ENCODE measurements at places on chromosomes 7 and 10. TPM values are rescaled to one million over a fixed set of nuclear protein-coding genes. Genes with fewer than 3 reads are reported as not detected.
A peak's percentile ranks its signal among the peaks of the same experiment; 100 is the strongest.

DNA sequence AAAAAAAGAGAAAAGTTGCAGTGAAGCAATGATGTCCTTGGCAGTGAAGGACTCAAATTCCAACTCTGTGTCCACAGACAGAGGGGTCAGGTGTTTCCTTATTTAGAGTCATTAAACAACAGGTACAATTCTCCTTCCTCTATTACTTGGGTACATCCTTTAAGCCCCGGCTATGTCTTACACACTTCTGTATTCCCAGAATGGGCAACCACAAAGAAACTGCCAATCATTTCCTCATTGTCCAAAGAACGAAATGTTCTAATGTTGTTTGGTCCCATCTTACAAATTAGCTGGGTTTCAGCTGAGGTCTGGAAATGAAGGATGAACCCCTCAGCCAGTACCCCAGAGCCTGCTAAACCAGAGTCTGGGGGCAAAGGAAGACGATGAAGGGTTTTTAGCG lies 59.5 kb downstream of the GRB10 start:
- H3K4me3 ChIP-seq: no peak overlapping the region
- no peak for DNase-seq
- no peak overlapping the region for H3K27ac ChIP-seq
- H3K36me3 ChIP-seq: no peaks in the 10 kb centered on the region
- no peaks in the 10 kb centered on the region for H3K4me1 ChIP-seq

DNA sequence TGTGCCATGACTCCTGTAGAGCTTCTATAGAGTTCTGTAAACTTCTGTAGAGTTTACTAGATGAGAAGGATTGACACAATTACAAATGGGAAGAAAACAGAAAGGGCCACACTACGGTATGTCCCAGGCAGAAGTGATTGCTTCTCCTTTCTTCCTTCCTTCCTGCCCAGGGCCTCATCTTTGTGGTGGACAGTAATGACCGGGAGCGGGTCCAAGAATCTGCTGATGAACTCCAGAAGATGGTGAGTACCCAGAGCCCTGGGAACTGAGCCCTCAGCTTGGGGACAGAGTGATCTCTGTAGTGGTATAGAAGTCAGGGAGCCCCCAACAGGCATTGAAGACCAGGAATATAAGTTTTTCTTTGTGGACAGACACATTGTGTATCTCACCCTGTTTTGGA lies 1.7 kb downstream of the ARF5 start:
- peaks cover 8% of the 10 kb centered on the region for H3K36me3 ChIP-seq
- peak overlapping the region; percentile 82 for H3K4me3 ChIP-seq
- H3K4me1 ChIP-seq: peaks cover 22% of the 10 kb centered on the region
- H3K27ac ChIP-seq: no peak overlapping the region
- H3K27me3 ChIP-seq: no peaks in the 10 kb centered on the region
- DNase-seq: no peak

DNA sequence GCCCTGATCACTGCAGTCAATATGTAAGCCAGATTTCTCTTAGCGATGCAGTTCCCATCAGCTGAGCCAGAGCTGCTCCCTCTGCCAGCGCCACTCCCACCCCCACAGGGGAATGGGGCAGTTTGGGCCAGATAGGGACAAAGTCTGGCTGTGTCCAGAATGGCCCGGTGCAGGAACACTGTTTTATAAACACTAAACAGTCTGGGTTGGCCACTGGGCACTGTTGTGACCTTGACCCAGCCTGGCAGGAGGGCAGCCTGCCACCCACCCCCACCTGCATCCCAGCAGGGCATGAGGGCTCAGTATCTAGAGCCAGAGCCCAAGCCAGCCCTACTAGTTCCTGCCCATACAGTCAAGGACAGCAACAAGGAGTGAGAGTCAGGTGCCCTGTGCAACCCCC lies 1.3 kb downstream of the OGDHL start:
- H3K27ac ChIP-seq: no peak overlapping the region
- H3K27me3 ChIP-seq: no peaks in the 10 kb centered on the region
- no peak overlapping the region for H3K4me3 ChIP-seq
- H3K36me3 ChIP-seq: no peaks in the 10 kb centered on the region
- no peaks in the 10 kb centered on the region for H3K4me1 ChIP-seq

GRCh38 chr10:124691421-124692099 lies 52.6 kb downstream of the FAM53B start:
- H3K4me1 ChIP-seq: no peaks in the 10 kb centered on the region
- DNase-seq: no peak
- peaks cover 64% of the 10 kb centered on the region for H3K36me3 ChIP-seq
- no peak overlapping the region for H3K27ac ChIP-seq
- H3K27me3 ChIP-seq: no peaks in the 10 kb centered on the region

GRCh38 chr10:52056291-52056690 lies 257.8 kb upstream of the DKK1 start:
- no peak for DNase-seq
- H3K4me3 ChIP-seq: no peak overlapping the region
- H3K27ac ChIP-seq: no peak overlapping the region
- H3K27me3 ChIP-seq: no peaks in the 10 kb centered on the region
- H3K4me1 ChIP-seq: no peaks in the 10 kb centered on the region
- no peaks in the 10 kb centered on the region for H3K36me3 ChIP-seq

GRCh38 chr7:128447941-128448564 lies 7.6 kb upstream of the HILPDA start:
- H3K4me3 ChIP-seq: no peak overlapping the region
- no peak overlapping the region for H3K27ac ChIP-seq
- no peak for DNase-seq
- H3K27me3 ChIP-seq: no peaks in the 10 kb centered on the region

- peaks cover 6% of the 10 kb centered on the region for H3K36me3 ChIP-seq
- no peak overlapping the region for H3K27ac ChIP-seq
- no peak overlapping the region for H3K4me3 ChIP-seq
- H3K27me3 ChIP-seq: no peaks in the 10 kb centered on the region
- no peaks in the 10 kb centered on the region for H3K4me1 ChIP-seq
Measured at GRCh38 chr7:70785427-70785826, 346.5 kb upstream of the GALNT17 start.

DNA sequence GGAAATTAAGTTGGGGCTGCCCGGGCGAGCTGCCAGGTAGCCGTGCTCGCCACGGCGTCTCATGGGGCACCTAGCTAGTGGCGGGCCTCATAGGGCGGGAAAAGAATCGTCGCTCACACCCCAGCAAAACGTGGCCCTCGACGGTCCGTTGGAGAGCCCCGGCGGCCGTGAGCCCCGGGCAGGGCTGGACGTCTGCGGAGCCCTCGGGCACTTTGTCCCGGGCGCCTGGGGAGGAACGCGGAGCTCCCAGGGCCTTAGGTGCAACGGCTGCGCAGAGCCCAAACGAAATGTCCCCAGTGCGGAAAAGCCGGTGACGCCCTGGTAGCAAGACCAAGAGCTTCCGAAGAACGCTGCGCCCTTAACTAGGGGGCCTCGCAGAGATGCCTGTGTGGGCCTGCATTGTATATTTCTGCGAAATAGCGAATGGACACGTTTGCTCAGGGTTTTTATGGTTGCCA lies 866 bp upstream of the SFMBT2 start:
- no peaks in the 10 kb centered on the region for H3K36me3 ChIP-seq
- peaks cover 29% of the 10 kb centered on the region for H3K4me1 ChIP-seq
- peak overlapping the region; percentile 81 for H3K4me3 ChIP-seq
- no peak overlapping the region for H3K27ac ChIP-seq
- no peaks in the 10 kb centered on the region for H3K27me3 ChIP-seq

DNA sequence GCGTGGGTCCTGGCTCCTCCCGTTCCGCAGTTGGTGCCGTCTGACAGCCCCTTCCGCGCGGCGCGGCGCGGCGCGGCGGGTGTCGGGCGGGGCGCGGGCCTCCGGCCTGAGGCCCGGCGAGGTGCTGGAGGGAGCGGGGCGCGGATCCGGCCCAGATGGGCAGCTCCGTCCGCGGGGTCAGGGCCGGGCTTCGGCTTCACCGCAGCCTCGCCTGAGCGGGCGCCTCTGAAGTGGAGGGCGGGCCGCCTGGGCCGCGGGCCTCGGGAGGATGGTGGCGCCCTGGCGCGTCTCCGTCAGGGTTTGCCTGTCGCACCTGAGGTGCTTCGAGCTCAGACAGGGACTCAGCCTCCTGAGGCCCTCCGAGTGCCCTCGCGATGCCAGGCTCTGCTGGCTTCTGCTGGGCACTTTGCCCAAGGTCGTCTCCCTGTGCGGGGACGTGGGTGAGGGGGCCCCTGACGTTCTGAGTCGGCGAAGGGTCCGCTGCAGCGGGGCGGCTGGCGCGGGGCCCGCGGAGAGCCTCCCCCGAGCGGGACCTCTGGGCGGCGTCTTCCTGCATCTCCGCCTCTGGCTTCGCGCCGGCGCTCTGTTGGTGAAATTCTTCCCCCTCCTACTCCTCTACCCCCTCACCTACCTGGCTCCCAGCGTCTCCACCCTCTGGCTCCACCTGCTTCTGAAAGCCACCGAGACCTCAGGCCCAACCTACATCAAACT lies 473 bp downstream of the ADCK2 start:
- peak overlapping the region; percentile 77 for H3K4me3 ChIP-seq
- no peaks in the 10 kb centered on the region for H3K36me3 ChIP-seq
- H3K27me3 ChIP-seq: no peaks in the 10 kb centered on the region
- H3K27ac ChIP-seq: peak overlapping the region; percentile 87
- H3K4me1 ChIP-seq: peaks cover 56% of the 10 kb centered on the region

DNA sequence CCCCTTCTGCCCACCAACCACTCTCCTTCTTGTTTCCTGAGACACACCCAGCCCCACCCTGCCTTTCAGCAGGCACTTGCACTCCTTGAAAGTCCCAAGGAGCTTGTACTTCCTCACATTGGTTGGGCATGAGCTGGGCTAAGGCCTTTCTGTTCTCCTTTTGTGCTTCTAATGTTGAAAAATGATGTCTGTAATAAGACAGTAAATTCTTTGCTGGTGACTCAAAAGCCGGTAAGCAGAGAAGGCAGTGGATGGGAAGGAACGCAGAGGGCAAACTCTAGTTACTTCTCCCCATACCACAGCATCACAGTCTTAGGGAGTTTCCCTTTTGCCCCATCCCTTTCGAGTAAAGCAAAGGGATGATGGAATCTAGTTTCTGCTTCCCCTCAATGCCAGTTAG lies 185.6 kb downstream of the PLXNA4 start:
- no peak overlapping the region for H3K4me3 ChIP-seq
- H3K27me3 ChIP-seq: no peaks in the 10 kb centered on the region
- DNase-seq: no peak
- no peaks in the 10 kb centered on the region for H3K36me3 ChIP-seq
- no peaks in the 10 kb centered on the region for H3K4me1 ChIP-seq

DNA sequence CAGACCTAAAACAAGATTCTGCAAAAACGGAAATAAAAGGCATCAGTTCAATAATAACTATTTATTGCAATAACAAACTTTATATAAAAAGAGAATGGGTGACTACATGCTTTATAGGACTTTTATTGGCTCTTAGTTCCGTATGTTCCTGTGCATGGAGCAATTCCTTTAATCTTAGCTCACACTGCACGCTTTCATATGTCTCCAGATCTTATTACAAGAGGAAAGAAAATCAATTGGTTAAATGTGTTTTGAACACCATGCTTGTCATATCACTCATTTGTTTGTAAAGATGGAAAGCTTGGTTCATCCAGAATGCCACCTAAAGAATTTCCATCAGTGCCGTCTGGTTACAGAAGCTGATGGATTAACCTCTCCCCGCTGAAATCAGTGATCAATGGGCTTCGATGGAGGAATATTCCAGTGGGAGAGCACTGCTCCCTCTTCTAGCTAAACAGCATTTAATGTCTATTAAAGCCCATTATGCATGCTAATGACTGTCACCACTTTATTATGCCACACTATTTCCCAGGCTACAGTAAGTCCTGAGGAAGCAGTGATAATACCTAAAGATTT lies 210.3 kb downstream of the GLI3 start:
- H3K27ac ChIP-seq: no peak overlapping the region
- no peak overlapping the region for H3K4me3 ChIP-seq
- H3K27me3 ChIP-seq: no peaks in the 10 kb centered on the region
- no peaks in the 10 kb centered on the region for H3K36me3 ChIP-seq

DNA sequence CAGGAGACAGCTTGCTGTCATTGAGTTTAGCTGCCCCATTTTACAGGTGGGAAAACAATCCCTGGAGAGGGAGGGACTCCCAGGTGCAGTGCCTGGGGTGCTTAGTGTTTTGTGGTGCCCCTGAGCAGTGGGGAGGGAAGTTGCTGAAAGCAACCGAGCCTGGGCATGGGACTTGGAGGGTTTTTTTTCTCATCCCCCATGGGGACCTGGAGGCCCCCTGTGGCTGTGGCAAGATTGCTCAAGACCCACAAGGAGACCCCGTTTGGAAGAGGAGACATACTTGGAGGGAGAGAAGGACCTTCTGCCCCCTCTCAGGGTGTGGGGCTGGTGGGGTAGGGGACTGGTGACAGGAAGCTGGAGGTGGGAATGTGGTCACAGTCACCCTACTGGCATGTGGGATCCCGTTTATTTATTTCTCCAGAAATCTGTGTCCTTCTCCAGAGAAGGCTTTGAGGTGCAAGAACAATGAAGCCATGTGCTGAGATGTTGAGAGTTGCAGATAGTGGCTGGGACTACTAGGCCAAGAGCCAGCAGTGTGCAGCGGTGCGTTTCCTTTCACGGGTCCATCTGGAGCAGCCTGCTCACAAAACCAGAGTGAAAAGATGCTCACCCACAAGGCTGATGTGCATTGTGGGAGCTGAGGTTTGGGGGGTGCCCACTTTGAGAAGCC lies 21.5 kb downstream of the ZMIZ1 start:
- H3K36me3 ChIP-seq: no peaks in the 10 kb centered on the region
- H3K4me3 ChIP-seq: peak overlapping the region; percentile 57
- H3K27me3 ChIP-seq: no peaks in the 10 kb centered on the region
- peak overlapping the region; percentile 78 for H3K27ac ChIP-seq

GRCh38 chr10:110612087-110612486 lies 32.0 kb upstream of the RBM20 start:
- no peaks in the 10 kb centered on the region for H3K36me3 ChIP-seq
- H3K27me3 ChIP-seq: no peaks in the 10 kb centered on the region

GRCh38 chr7:157668884-157669767 lies 332.3 kb downstream of the DNAJB6 start:
- H3K4me1 ChIP-seq: no peaks in the 10 kb centered on the region
- no peak for DNase-seq
- H3K27ac ChIP-seq: no peak overlapping the region
- no peaks in the 10 kb centered on the region for H3K36me3 ChIP-seq

The ETV1 gene
- not detected for total RNA-seq

The IDI2 gene
- total RNA-seq: not detected

The TMEM270 gene
- not detected for total RNA-seq

The MINDY4 gene
- 1.5 TPM for total RNA-seq

The SPDYE9 gene
- not detected for total RNA-seq

Data from Karpas-422 (cell line).